AG09319 (cell line): ENCODE measurements at places on chromosomes 2 and 18.

GRCh38 chr2:12074126-12074844, 327.9 kb downstream of the LPIN1 start:
- no peak for DNase-seq

GRCh38 chr2:24272907-24273306, 87.4 kb downstream of the ITSN2 start:
- no peak for DNase-seq

DNA sequence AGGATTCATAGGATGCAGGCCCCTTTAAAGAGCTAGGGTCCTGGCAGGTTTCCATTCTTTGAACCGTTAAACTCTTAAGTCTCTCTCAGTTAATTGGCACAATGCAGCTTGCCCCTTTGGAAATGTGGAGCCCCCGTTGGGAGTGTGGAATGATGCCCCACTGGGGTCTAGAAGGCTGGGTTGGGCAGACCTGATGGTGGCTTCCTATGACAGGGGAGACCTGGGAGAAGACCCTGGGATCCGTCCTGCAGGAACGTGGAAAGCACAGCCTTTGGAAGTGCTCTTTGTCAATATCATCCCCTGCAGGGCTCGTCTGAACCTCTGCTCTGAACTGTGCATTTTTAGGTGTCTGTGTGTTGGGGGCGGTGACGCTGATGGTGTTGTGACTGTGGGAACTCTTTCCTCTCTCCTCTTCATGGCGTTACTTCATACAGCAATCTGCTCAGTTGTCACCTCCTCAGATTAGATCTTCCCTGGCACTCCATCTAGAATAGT, 190.6 kb downstream of the MYCN start:
- DNase-seq: no peak

GRCh38 chr18:59898609-59899297, 1.0 kb upstream of the PMAIP1 start:
- DNase-seq: no peak

GRCh38 chr2:47708801-47709499, 74.0 kb upstream of the MSH6 start:
- DNase-seq: no peak

- no peak for DNase-seq
These were observed 88.6 kb downstream of the SLC5A7 start for GRCh38 chr2:108074946-108075345.

DNA sequence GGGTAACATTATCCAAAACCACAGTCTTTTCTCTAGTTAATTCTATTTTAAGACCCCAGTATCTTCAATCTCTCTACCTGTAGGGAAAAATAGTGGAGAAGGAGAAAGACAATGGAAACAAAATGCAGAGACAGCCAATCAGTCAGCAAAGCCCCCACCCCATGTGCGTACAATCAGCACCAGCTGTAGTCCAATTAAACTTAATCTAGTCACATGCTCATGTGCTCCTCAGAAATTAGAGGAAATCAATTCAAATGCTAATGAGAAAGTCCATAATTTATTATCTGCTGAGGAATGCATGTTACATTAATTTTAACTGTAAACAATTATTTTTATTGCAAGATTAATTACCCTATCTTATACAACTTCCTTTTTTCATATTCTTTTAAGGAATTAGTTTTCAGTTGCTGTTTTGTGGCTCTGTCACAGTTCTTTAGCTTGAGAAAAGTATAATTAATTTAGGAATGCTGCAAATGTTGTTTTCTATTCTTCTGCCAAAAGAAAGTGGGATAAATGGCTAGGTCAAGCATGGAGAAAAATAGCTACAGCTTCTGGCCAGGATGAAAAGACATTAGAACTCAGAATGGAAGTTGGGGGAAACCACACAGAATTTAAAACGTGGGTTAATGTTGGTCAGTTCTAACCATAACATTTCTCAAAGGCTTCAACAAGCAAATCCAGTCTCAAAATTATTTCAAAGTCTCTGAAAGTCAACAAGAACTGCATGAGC, 232.4 kb upstream of the HNRNPA3 start:
- no peak for DNase-seq

DNA sequence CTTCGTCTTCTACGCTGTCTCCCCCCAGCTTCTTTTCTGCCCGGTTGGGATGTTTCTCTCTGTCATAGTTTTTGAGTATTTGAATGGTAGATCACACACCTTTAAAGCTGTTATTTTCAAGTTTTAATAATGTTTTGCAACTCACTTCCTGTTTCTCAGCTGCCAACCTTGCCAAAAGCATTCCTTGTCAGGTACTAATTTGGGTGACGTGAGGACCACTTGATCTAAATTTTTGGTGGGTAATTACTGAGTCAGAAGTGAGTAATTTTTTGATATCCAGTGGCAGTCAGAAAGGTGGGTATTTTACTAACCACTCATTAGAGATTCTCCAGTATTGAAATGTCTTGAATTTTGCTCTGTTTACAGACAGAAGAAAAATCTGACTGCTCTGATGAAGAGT, 852.4 kb upstream of the FANCL start:
- DNase-seq: no peak

DNA sequence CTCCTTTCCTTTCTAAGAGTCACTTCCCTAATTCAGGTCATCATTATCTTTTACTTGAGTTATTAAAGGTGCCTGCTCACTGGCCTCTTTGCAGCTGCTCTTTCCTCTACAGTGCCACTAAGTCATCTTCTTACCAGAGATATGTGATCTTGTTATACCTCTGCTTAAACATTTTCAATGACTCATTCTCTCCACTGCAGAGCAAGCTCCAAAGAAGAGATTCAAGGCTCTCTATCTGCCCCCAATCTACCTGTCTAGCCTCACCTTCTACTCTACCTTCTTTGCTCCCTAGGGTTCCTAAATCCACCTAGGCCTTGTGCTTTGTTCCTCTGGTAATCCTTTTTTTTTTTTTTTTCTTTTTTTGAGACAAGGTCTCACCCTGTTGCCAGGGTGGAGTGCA, 3.1 kb downstream of the ARHGEF33 start:
- no peak for DNase-seq

- no peak for DNase-seq
These were observed 42.1 kb downstream of the BOD1L2 start for GRCh38 chr18:57188851-57189557.

DNA sequence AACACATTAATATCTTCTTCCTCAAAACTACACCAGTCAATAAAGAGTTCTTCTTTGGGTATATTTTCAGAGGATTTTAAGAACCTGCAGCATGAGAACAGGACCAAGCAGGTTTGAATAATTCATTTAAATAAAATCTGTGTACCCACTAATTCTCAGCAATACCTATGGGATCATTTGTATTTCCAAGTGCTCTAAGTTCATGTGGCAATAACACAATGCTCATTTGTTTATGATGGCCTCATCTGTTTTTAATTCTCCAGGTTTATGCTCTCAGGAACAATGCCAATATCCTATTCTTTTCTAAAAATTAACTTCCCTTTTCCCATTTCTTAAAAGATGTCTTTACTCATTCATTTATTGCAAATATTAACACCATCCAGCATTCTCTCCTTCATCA, 264.7 kb downstream of the METTL4 start:
- DNase-seq: no peak

DNA sequence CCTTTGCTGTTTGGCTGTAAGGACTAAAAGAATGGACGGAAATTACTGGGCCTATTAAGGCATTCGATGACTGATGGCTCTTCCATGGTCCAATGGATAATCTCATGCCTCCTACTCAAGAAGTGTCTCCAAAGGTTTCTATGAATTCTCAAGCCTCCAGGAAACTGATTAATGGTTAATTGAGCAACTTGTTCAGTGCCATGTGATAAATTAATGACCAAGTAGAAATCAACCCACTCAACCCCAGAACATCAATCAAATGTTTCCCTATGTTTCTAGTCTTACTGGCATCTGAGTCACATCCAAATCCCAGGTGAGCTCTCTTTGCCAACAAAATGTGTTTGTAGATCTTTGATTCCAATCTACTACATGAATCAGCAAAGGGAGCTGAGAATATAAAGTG, 103.6 kb downstream of the NXPH2 start:
- DNase-seq: no peak

DNA sequence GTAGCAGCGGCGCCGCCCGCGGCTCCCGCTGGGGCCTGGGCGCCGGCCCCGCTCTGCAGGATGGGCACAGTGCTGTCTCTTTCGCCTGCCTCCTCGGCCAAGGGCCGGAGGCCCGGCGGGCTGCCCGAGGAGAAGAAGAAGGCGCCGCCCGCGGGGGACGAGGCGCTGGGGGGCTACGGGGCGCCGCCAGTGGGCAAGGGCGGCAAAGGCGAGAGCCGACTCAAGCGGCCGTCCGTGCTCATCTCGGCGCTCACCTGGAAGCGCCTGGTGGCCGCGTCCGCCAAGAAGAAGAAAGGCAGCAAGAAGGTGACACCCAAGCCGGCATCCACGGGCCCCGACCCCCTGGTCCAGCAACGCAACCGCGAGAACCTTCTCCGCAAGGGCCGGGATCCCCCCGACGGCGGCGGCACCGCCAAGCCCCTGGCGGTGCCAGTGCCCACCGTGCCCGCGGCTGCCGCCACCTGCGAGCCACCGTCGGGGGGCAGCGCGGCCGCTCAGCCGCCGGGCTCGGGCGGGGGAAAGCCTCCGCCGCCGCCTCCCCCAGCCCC, 369 bp downstream of the CDK5R2 start:
- DNase-seq: no peak

DNA sequence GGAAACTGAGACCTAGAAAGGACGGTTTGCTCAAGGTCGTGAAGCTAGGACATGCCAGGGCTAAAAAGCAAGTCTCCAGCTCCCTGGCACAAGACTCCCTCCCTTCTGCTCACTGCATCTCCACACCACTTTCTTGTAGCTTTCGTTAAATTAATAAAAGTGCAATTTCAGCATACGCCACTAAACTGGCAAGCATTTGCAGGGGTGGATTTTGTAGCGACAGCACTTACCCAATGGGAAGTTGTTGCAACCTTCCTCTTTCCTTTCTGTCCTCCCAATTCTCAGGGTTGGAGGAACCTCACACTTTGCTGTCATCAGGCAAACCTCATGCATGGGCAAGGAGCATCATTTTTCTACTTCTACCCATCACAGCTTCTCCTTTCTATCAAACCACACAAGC, 7.4 kb upstream of the RHOB start:
- DNase-seq: no peak

DNA sequence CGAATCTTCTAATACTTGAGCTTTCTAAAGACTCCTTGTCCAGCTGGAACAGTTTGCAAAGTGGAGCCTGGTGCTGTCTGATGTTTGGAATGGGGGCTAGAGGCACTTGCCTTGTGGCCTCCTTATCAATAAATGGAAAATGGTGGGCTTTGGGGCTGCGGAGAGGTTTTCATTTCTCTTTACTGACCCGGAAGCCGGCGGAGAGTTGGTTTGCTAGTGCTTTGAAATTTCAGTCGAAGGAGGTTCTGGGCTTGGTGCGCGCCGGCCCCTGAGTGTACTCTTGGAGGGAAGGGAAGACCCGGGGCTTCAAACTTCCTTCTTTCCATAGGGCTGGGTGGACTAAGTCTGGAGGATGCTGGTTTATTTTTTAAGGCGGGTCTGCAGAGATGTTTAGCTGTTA, 714 bp downstream of the RPIA start:
- DNase-seq: no peak

DNA sequence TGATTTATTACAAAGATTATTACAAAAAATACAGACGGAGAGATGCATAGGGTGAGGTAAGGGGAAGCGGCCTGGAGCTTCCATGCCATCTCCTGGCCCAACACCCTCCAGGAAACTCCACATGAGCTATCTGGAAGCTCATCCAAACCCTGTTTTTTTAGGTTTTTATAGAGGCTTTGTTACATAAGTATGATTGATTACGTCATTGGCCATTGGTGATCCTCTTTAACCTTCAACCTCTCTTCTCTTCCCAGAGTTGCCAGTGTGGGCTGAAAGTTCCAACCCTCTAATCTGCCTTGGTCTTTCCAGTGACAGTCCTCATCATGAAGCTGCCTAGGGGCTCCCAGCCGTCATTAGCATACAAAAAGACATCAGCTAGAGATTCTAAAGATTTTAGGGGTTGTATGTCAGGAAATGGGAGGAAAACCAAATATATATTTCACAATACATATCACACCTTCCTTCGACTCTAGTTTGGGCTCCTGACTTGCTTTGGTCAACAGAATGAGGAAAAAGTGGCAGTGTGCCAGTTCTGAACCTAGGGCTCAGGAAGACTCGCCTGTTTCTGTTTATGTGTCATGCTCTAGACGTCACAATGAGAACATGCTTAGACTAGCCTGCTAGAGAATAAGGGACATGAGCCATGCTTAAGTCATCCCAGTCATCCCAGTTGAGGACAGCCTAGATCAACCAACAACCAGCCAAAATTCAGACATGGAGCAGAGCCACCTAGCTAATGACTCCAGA, 54.1 kb downstream of the ETAA1 start:
- DNase-seq: no peak

- DNase-seq: no peak
These were observed 55.9 kb upstream of the FSHR start for GRCh38 chr2:49210191-49210590.

- DNase-seq: no peak
These were observed 61.9 kb downstream of the DTNA start for GRCh38 chr18:34771958-34772357.
